A375 (cell line): ENCODE measurements at places on chromosomes 1 and 21. TPM values are rescaled to one million over a fixed set of nuclear protein-coding genes. Genes with fewer than 3 reads are reported as not detected.

Gene NR5A2
- 0.37 and 0.60 TPM in 2 replicates for total RNA-seq

Gene SPRR1B
- total RNA-seq: not detected in 2 replicates

Gene AXDND1
- total RNA-seq: 0.82 TPM in 1 of 2 replicates, not detected in the other

Gene IQCC
- total RNA-seq: 5.8 and 6.1 TPM in 2 replicates

Gene ARHGEF16
- 0.05 TPM in 1 of 2 replicates, not detected in the other for total RNA-seq

Gene MAP3K21
- 7.9 and 8.6 TPM in 2 replicates for total RNA-seq

Gene GPR89A
- 19.1 and 20.0 TPM in 2 replicates for total RNA-seq

Gene COG2
- total RNA-seq: 43.8 and 58.2 TPM in 2 replicates
